ENCODE measurements at places on chromosomes 11 and 22.

DNA sequence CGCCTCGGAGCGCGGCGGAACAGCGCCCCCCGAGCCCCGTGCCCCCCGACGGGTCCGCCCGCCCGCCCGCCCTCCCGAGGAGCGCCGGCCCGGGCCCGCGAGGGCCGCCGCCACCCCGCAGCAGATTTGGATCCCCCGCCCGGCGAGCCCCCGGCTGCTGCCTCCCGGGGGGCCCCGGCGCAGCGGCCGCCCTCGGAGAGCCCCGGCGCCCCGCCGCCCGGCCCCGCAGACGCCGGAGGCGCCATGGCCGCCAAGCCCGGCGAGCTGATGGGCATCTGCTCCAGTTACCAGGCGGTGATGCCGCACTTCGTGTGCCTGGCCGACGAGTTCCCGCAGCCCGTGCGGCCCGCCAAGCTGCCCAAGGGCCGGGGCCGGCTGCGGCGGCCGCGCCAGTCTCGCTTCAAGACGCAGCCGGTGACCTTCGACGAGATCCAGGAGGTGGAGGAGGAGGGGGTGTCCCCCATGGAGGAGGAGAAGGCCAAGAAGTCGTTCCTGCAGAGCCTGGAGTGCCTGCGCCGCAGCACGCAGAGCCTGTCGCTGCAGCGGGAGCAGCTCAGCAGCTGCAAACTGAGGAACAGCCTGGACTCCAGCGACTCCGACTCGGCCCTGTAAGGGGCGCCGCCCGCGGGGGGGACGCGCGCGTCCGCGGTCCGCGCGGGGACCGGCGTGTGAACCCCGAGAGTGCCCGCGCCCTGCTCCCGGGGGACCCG, 380 bp downstream of the C11orf96 start:
- no peak for DNase-seq

GRCh38 chr11:8684600-8685290, 2.2 kb downstream of the RPL27A start:
- DNase-seq: no peak

DNA sequence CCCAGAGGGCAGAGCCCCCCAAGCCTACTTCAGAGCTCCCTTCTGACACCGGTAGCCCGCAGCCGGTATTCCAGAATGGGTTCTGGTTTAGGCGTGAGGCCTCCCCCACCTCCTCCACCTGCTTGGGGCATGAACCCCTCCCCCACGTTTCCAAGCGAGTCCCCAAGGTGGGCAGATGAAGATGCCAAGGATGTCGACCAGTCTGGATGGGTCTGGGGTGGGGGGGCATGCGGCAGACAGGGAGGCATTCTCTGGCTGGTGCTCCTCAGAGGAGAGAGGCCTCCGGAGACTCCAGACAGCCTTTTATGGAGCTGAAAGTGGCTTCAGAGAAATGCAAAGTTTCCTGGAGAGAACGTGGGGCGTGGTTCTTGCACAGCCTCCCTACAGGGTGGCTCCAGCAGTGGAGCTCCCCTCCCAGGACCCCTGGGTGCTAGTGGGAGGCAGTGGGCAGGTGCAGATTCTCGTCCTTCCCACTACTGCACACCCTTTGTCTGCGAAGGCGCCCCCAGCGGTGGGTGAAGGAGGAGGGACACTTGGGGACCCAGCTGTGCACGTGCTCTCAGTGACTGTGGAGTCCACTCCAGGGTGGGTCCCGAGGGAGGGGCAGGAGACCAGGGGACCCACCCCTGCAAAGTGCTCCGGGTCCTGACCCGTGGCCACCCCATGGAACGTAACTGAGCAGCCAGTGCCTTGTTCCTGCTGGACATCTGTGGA, 4.2 kb downstream of the CCND1 start:
- DNase-seq: no peak

GRCh38 chr11:121727942-121728341, 275.2 kb upstream of the SORL1-AS1 start:
- no peak for DNase-seq

DNA sequence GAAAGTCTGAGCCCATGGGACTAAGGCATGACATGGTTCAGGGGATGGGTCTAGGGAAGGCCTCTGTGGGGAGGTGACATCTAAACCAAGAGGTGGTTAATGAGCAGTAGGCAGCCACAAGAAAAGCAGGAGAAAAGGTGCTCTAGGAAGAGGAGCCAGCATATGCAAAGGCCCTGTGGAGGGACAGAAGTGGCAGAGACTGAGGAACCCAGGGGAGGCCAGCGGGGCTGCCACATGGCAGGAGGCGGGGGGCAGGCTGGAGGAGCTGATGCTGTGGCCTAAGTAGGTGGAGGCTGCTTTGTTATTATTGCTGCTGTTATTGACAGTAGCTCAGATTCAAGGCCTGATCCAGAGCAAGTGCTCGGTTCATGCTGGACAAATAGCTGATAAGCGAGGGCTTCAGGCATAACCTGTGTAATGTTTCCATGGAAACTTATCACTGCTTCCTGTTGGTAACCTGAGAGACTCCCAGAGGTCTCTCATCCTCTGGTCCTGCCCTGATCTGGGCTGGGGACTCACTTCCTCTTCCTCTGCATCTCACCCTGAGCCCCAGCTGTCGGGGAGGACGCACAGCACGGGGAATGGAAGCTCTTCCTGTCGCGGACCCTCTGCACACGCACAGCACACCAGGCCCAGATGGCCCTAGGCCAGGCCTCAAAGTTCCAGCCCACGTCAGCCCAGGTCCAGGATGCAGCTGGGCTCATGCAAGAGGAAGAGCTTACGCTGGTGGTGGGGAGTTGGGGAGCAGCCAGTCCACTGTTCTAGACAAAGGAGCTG, 75.2 kb upstream of the TP53I11 start:
- no peak for DNase-seq

GRCh38 chr11:45384711-45385241, 98.6 kb upstream of the SYT13 start:
- DNase-seq: no peak

GRCh38 chr11:111115890-111116289, 129.6 kb upstream of the POU2AF2 start:
- no peak for DNase-seq

- DNase-seq: no peak
Measured at GRCh38 chr11:4763096-4763495, 6.6 kb downstream of the OR51F1 start.

DNA sequence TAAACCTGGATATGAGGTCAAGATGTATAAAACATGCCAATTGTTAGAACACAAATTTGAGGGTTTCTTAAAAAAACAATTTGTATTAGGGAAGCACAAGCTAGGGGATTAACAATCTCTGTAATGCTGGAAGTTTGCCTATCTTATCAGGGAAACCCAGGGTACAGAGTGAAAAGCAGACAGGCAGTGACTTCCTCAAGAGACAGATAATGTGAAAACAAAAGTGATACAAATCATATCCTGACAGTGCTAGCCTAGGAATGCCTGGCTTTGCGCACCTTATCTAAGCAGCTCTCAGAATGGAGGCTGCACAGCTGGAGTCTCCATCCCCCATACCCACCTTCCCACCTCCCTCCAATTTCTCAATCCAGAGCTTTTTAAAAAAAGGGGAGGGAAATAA, 22.5 kb upstream of the RBX1 start:
- no peak for DNase-seq
